ENCODE measurements at places on chromosomes 11 and 22. TPM values are rescaled to one million over a fixed set of nuclear protein-coding genes. Genes with fewer than 3 reads are reported as not detected.

Gene POU2AF1
- not detected for total RNA-seq

Gene TRIM64C
- not detected for total RNA-seq

Gene SLN
- not detected for total RNA-seq

Gene ADORA2A
- total RNA-seq: 0.49 TPM

Gene TREH
- total RNA-seq: not detected

Gene PDE3B
- not detected for total RNA-seq

Gene CBLIF
- not detected for total RNA-seq

Gene OR51B5
- total RNA-seq: not detected

Gene EHF
- 29.1 TPM for total RNA-seq

Gene MS4A6E
- total RNA-seq: not detected

Gene PATE4
- not detected for total RNA-seq

Gene TRAF6
- 6.8 TPM for total RNA-seq

Gene SEZ6L
- not detected for total RNA-seq

Gene KMT5B
- total RNA-seq: 12.5 TPM

Gene DDX25
- total RNA-seq: 0.62 TPM

Gene WT1
- not detected for total RNA-seq

Gene SPTBN2
- total RNA-seq: 26.7 TPM

Gene OR5A1
- total RNA-seq: not detected

Gene IFITM2
- 23.8 TPM for total RNA-seq

Gene MS4A3
- not detected for total RNA-seq

Gene HEPACAM
- total RNA-seq: not detected

Gene F2
- total RNA-seq: 0.11 TPM

Gene ART1
- not detected for total RNA-seq

Gene RPS3
- 4,158 TPM for total RNA-seq

Gene EFEMP2
- total RNA-seq: 20.5 TPM

Gene MMP12
- not detected for total RNA-seq

Gene CCDC81
- total RNA-seq: not detected

Gene TBX1
- 22.6 TPM for total RNA-seq

Gene EMID1
- total RNA-seq: not detected

Gene MMP13
- total RNA-seq: not detected

Gene ABCG4
- 0.08 TPM for total RNA-seq

Gene TOM1
- total RNA-seq: 16.7 TPM

Gene C11orf52
- not detected for total RNA-seq

Gene FTH1
- 407 TPM for total RNA-seq

Gene MMP10
- 1.8 TPM for total RNA-seq

Gene CCDC87
- under 0.01 TPM for total RNA-seq

Gene ARCN1
- total RNA-seq: 119 TPM

Gene CDC42EP1
- total RNA-seq: 54.1 TPM

Gene SLC22A12
- total RNA-seq: not detected

Gene BATF2
- total RNA-seq: 0.19 TPM

Gene PEX16
- 33.1 TPM for total RNA-seq

Gene PKNOX2
- total RNA-seq: not detected

Gene ADAMTS8
- total RNA-seq: not detected

Gene IL17REL
- not detected for total RNA-seq

Gene OR51V1
- not detected for total RNA-seq

All from hair follicular keratinocyte (primary cell).